ENCODE measurements at places on chromosomes 12 and 14.

GRCh38 chr12:132216354-132216987 lies 72.2 kb downstream of the NOC4L start:
- no peak for DNase-seq

DNA sequence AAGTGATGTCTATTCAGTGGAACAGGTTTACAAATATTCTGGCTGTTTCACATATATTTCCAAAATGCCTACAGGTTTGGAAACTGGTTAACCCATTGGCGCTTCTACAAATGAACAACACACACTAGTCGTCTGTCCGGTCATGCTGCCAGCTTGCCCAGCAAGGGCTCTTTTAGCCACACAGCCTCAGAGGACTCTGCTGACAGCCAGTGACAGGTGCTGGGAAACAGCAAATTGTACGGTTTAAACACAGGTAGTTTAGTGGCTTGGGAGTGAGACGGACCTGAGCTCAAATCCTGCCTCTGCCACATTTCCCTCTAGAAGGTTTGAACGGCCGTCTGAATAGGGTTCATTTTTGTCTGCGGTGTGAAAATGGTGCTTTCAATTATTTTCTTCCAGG lies 53.8 kb downstream of the MOK start:
- no peak for DNase-seq

DNA sequence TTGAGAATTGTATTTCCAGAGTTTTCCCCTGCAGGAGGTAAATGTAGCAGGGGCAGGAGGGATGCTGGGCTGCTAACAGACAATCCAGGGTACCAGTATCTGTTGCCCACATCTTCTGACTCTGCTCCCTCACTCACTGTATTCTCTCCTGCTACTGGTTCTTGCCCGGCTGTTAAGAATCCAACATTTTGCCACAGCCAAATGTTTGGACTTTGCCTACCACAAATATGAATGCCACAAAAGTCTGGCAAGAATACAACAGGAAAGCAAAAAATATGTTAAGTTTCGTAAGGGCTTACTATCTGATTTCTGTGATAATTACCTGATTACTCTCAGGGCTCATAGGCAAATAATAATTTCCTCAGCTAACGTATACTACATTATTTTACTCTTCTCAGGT lies 160.0 kb downstream of the BCAT1 start:
- no peak for DNase-seq

DNA sequence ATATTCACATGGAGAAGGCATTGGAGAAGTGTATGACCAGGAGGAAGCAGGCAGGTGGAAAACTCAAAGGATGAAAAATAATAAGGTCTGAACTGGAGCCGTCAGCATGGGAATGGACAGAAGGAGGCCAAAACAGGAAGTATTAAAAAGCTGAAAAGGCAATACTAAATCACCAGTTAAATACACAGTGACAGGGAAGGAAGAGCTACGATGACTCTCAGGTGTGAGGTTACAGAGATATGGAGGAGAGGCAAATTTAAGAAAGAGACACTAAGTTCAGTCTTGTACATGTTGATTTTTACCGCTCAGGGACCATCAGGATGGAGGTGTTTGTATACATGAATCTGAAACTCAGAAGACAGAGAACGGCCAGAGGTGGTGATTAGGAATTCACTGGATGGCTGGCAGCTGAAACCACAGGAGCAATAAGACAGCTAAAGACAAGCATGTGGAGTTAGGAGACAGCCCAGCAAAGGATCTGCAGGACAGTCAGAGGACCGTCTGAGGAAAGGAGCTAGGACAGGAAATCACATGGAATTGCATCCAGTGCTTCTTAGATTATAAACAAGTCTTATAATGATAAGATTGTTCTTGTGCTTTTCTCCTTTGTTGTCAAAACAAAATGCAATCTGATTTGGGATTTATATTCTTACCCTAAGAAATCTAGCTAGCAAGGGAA lies 33.9 kb upstream of the CDKN3 start:
- DNase-seq: no peak

- no peak for DNase-seq
Measured at GRCh38 chr12:6824085-6824775, 2.6 kb downstream of the GPR162 start.

DNA sequence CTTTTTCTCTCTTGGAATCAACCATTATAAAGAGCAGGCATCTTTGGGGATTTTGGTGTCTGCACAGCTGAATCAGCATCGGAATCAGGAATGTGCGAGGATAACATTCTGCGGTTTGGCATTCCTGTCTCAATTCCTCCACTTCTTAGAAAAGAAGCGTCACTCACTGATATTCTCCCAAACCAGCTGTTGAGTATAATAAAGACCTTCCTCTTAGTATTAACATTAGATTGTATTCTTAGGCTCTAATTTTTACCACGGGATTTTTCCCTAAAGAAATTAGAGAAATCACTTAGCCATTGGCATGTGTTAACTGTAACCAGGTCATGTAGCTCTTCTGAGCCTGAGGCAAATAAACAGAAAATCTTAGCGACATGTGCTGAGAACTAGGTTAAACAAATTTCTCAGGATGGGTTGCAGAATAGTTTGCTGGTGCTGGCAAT lies 128.7 kb downstream of the TMX1 start:
- DNase-seq: no peak

DNA sequence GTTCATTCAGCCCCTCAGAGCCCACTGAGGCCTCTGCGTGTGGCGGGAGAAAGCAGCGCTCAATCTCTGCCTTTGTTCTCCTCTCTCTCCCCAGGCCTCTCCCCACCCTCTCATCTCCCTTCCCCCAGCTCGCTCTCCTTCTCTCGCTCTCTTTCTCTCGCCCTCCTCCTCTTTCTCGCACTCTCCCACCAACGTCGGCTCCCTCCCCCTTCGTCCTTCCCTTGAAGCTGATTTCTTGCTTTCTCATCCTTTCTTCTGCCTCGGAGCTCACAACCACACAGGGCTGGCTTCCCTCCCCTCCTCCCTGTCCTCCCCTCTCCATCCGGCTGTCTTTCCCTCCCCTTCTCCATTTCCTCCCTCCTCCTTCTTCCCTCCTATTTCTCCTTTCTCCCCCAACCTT lies 96.4 kb downstream of the LRRC74A start:
- no peak for DNase-seq

- no peak for DNase-seq
Measured at GRCh38 chr14:92451245-92451644, 62.3 kb upstream of the RIN3 start.

Measured in stimulated activated CD4-positive, alpha-beta T cell treated with anti-CD3 and anti-CD28 coated beads, Interleukin-1b, Interleukin-23, amount 100 ng/mL, for 24 hours (primary cell).